ENCODE measurements at places on chromosomes 16 and 17.
A peak's percentile ranks its signal among the peaks of the same experiment; 100 is the strongest.

DNA sequence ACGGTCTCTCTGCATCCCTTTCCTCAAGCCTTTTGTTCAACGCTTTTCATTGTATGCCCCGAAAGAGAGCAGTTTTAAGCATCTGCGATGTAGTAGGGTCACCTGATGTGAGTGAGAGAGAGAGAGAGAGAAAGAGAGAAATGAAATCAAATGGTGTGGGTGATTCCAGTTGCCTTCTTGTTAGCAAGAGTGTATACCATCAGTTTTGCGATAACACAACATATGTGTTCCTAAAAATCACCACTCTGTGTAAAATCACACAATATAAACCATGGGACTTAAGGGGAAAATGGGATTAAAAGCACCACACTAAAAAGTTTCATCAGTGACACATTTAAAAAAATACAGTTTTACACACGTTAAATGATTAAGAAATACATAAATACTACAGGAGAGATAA is 1102.7 kb upstream of the EEF2KMT start:
- DNase-seq, result no peak

GRCh38 chr17:49204516-49204915 is 5.9 kb downstream of the GNGT2 start:
- DNase-seq, result no peak

DNA sequence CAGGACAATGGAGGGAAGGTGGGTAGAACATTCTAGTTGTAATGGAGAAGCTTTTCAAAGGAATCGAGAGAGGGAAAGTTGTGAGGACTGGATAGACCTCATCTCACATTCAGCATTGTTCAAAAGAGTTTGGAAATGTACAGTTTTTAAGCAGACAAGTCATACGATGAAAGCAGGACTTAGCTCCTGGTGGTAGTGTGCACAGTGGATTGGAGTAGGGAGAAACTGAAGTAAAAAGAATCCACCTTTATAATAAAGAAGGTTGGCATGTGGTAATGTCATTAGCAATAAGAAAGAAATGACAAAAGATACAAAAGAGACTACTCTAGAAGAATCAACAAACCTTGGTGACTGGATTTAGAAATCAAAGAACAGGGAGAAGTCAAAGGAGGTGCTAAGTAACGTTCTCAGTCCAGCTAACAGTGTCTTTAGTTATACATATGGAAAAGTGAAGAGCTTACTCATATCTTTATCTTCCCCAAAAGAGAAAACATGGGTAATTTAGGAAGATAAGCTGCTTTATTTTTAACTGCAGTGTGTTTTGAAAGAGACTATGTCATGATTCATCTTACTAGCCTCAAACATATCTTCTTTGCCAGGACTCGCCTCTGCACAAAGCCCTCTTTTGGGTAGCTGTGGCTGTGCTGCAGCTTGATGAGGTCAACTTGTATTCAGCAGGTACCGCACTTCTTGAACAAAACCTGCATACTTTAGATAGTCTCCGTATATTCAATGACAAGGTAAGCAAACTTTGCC is 18.7 kb upstream of the EVI2A start:
- no peak for DNase-seq

DNA sequence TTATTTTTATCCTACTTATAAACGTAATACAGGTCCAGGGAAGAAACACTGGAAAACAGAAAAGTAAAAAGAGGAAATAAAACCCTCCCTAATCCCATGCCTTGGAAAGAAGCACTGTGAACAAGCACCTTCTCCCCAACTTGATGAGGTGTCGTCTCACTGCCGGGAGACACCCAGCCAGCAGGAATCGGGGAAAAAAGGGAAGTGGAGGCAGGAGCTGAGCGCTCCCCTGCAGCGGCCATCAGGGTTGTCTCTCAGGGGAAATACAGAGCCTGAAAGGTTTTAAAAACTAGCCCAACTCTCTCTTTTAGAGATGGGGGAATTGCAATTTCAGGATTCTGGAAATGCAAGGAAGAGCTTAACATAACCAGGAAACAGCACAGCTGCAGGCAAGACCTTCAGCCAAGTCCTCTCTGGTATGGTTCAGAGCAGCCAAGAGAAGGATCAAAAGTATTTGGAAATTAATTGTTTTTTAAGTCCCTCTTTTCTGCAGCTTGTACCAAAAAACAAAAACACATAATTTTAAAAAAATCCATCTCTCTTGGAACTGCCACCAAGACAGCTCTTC is 96.3 kb upstream of the RCVRN start:
- no peak for DNase-seq

- DNase-seq, result peak; percentile 36
Measured at GRCh38 chr17:82603981-82604448, 44.2 kb downstream of the WDR45B start.

DNA sequence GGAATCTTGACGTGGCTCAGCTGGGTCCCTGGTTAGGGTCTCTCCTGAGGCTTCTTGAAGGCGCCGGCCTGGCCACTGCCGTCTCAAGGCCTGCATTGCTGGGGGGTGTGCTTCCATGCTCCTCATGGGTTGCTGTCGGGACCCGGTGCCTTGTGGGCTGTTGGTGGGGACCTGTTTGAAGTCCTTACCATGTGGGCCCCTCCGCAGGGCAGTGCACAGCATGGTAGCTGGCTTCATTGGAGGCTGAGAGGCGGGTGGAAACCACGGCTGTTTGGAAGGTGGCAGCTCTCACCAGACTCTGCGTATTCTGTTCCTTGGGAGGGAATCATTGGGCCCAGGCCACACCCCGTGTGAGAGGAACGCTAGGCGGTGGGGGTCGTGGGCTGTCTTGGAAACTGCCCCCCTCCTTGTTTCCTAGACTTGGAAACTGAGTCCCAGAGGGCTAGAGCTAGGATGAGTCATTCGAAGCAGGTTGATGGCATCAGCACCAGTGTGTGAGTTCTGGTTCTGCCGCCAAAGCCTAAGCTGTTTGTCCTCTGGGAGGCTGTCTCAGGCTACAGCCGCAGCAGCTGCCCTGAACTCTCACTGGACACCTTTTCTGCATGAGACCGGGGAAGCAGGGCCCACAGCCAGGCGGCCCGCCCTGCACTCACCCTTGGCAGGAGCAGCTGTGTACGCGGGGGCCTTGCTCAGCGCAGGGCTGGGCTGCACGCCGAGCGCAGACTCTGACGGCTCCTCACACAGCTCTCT is 35.2 kb downstream of the ZNF750 start:
- no peak for DNase-seq

DNA sequence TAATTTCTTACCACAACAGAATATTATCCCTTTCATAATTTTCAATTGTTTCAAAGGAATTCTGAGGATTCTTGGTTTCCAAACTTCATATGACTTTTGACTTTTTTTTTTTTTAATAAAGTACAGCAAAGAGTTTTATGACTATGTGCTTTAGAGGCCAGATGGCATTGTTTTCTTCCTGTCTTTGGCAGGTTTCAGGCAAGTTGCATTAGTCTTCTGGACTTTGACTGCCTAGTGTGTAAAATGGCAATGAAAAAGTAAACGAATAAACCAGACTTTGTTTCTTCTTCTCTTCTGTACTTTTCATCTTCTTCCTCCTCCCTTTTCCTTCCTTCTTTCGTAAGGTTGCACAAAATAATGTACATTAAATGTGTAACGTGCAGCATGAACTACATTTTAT is 172.6 kb upstream of the RBFOX1 start:
- no peak for DNase-seq

- no peak for DNase-seq
Measured at GRCh38 chr17:6713130-6713917, at the start of gene SLC13A5. Gene SLC13A5 (minus strand): TSS chr17:6713369. CDS start chr17:6713333, 36 bp downstream.

DNA sequence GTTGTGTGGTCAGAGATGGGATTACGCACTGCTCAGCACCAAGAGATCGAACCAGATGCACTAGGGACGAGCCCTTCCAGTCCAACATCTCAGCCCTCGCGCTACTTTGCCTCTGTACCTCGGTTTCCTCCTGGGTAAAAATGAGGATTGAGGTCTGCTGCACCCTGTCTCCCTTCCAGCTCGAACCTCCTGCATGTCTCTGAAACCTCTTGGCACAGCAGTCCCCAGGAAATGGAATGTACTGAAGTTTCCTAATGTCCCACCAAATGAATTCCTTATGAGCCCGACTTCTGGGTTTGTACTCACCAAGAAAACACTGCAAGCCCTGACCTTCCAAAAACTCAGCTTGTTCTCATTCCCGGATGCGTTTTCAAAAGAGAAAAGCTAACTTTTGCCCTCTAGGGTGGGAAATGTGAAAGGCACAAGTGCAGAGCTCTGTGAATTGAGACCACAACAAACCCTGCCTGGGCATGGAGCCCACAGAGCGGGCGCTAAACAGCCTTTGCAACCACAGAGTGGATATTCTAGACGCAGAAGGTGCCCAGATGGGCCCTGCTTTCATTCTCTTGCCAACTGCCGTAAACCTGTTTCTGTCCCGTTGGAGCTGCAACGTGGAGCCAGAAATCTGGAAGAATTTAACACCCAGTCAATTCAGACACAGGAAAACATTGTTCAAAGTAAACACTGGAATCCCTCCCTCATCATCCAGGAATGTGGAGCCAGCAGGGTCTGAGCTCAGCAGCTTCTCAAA is 10.3 kb downstream of the CDRT4 start:
- DNase-seq, result no peak

GRCh38 chr16:31113121-31114120 is 4.0 kb upstream of the KAT8 start:
- DNase-seq, result no peak

GRCh38 chr17:80012765-80013741 is 22.6 kb downstream of the TBC1D16 start:
- no peak for DNase-seq

DNA sequence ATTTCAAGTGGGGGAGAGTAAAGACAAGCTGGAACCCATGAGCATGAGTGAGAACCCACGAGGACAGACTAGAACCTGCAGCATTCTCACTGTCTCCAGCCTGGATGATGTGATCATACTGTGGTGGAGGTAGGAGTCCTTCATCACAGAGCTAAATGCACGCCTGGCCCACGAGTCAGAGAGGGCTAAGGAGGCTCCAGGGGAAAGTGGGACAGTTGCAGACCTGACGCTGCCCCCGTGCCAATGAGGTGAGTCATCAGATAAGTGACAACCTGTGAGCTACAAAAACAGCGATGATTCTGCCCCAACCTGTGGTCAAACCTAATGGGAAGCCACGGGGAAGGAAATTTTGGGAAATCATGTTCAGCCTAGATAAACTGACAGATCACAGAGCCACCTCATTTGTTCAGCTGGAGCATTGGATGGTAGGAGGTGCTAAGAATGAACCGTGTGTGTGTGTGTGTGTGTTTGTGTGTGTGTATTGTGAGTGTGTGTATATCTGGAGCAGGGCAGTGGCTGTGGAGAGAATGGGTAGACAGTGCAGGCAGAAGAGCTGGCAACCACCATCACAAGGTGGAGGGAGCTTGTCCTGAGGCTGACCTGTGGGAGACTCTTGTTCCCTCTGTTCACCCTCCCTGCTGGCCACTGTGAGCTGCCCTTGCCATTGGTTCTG is 131.8 kb downstream of the UTP18 start:
- no peak for DNase-seq

DNA sequence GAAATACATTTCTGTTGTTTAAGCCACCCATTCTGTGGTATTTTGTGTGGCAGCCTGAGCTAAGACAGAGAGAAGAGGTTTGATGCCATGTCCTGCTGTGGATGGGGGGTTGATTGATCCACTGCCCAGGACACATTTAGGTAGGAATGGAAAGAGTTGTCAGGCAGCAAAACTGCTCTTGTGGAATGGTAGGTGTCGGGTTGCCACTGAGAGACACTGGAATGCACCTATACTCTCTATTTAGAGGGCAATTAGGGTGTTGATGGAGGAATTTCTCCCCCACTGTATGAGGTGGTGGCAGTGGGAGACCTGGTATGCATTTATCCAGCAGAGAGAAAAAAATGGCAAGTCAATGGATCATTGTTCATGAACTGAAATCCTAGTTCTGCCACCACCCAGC is 30.9 kb downstream of the CBLN1 start:
- no peak for DNase-seq

DNA sequence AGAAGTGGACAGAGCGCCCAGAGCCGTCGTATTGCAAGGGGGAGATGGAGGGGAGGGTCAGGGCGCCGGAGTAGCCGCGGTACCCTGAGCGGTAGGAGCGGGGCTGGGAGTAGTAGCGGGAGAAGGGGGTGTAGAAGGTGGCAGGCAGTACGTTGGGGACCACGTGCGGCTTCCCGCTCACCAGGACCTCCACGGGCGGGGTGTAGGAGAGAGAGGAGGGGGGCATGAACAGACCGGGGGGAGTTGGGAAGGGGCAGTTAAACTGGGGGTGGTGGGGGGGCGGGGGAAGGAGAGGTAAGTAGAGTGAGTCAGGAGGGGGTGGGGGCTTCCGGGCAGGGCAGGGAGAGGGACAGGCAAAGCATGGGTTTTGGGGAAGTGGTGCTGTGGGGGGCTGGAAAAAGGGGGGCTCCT is 16.8 kb downstream of the ST6GALNAC2 start:
- no peak for DNase-seq

- no peak for DNase-seq
Measured at GRCh38 chr16:84212631-84213030, 21.7 kb downstream of the ADAD2 start.

- DNase-seq, result peak; percentile 88
Measured at GRCh38 chr17:81636505-81637288, at the start of the genes NPLOC4 and TSPAN10. Gene NPLOC4 (minus strand): TSS chr17:81637112. CDS start chr17:81636930, 182 bp downstream. Gene TSPAN10 (plus strand): TSS chr17:81637196. CDS start chr17:81642413, 5,217 bp downstream.

DNA sequence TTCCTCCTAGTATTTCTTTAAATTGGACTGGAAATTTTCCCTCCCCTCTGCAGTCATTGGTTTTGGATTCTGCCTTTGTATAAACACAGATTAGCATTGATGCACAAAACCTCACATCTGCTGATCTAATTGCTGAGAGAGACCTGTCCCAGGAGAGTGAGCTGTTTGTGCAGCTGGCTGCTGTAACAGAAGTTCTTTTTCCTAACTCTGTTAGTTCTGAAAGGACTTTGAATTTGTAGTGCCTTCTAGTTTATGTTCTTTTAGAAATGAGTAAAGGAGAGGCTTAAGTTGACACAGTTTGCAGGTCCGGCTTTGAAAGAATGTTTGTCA is 45.2 kb upstream of the KPNB1 start:
- no peak for DNase-seq

- DNase-seq, result no peak
Measured at GRCh38 chr17:70713694-70714093, 544.4 kb downstream of the KCNJ2 start.

- DNase-seq, result no peak
Measured at GRCh38 chr17:2656283-2656682, 55.3 kb downstream of the CLUH start.

DNA sequence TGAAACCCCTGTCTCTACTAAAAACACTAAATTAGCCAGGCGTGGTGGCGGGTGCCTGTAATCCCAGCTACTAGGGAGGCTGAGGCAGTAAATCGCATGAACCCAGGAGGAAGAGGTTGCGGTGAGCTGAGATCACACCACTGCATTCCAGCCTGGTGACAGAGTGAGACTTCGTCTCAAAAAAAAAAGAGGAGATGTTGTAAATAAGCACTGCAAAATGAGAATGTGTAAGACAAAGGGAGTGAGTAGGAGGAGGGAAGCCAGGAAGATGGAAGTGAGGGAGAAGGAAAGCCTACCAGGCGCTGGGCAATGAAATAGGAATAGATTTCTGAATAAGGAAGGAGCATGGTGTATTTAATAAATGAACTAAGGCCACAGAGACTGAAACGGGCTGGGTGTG is 8.7 kb upstream of the PRPF8 start:
- DNase-seq, result no peak

DNA sequence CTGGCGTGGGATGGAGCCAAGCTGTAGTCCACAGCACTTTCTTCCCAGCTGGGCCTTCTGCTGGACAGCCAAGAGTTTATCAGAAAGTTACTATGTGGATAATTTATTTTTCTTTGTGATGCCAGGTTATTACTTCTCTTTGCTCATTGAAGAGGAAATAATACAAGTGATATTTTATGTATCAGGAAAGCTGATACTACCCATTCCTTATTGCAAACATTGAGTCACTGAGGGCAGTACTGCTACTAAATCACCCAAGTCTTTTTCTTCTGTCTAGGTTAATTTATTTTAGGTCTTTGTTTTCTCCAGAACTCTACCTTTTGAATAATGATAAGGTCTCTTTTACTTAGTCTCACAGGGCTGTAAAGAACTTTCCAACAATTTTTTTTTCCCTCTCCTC is 8.3 kb downstream of the NUP93 start:
- no peak for DNase-seq

Measured in CD4-positive, alpha-beta T cell treated with Interleukin-10 for 1 hour (primary cell).